ENCODE measurements at places on chromosomes 4 and X.

- no peak for DNase-seq
Observed at GRCh38 chr4:150283689-150284088, 205.4 kb downstream of the DCLK2 start.

- no peak for DNase-seq
Observed at GRCh38 chr4:159719531-159719930, 616.7 kb downstream of the RAPGEF2 start.

DNA sequence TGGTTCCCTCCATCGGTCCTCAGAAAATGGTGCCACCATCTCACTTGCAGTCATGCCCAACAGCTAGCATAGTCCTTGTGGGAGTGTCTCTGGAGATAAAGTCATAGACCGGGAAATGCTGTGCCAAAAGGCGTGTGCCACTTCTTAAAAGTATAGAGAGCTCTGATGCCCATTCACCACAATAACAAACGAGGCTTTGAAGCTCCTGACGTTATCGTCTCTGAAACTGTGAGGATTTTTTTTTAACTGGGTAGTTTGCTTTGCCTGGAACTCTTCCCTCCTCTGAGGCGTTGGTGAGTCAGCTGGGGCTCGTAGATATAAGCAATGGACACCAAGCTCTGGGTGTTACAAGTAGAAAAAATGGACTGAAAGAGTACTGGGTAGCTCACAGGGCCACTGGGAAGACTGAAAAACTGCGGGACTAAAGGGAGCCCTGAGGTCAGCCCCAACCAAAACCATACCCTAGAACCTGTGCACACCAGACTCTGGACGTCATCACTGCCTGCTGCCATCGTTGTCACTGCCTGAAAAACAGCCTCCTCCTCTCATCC is 89.4 kb upstream of the TRIM2 start:
- peak; percentile 60 for DNase-seq

DNA sequence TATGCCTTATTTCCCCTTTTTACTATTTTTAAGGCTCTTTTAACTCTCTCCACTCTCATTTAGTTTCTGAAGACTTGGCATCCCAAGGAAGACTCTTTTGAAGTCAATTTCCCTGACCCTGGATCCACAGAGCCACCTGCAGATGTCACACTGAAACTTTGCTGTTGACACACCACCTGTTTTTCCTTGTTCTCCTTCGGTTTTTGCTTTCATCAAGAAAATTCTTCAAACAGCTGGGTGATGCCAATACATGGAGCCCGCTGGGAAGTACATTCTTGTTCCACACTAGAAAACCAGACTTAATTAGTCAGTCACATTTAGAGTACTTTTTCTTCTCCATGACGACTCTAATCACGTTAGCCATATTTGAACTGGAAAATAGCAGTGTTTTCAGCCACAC is 293.9 kb downstream of the PDGFC start:
- DNase-seq, result no peak

- no peak for DNase-seq
Observed at GRCh38 chrX:48461830-48462229, 8.2 kb downstream of the SLC38A5 start.

DNA sequence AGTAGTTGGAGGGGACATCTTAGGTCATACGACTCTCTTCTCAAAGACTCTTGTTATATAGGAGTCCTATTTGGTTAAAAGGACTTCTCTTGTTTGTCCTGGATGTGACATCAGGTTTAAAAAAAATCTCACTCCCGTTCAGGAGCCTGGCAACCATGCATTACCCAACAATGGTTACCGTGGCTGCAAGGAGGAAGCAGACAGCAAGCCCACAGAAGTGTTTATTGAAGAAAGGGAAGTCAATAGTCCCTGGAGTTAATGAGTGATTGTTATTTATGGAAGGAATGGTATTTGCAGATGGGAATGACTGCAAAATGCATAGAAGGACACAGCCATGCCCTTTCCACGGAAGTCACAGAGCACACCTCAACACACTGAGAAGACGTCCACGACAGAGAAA is 75.9 kb upstream of the ENPP6 start:
- DNase-seq, result no peak

- DNase-seq, result no peak
Observed at GRCh38 chr4:4853371-4853823, 6.1 kb upstream of the MSX1 start.

GRCh38 chrX:76433219-76433618 is 5.7 kb downstream of the MAGEE1 start:
- DNase-seq, result no peak

GRCh38 chr4:10347815-10348214 is 109.4 kb downstream of the ZNF518B start:
- no peak for DNase-seq

GRCh38 chr4:59770601-59771264 is 1429.4 kb upstream of the ADGRL3 start:
- no peak for DNase-seq

- DNase-seq, result no peak
Observed at GRCh38 chr4:187565416-187565815, 430.2 kb upstream of the ZFP42 start.

DNA sequence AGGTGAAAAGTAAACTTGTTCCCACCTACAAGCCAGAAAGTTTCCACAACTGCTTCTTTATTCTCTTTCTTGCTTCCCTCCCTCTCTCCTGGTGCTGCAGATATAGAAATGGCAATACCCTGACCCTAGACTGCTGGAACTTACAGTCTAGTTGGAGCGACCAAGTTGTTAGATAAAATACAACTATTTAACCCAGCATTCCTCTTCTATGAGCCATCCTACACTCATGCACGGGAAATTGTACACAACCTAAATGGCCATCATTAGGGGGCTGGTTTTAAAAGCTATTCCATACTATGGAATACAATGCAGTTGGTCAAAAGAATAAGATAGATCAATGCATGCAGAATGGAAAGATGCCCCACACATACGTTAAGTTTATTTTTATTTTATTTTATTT is 41.1 kb downstream of the PJA1 start:
- DNase-seq, result no peak

GRCh38 chr4:23942471-23942870 is 52.6 kb upstream of the PPARGC1A start:
- DNase-seq, result no peak

GRCh38 chrX:140687706-140688105 is 21.9 kb upstream of the LINC00632 start:
- DNase-seq, result no peak

- DNase-seq, result no peak
Observed at GRCh38 chr4:112908511-112908910, 140.9 kb upstream of the ANK2 start.

GRCh38 chr4:4260185-4260751 is 12.2 kb upstream of the TMEM128 start:
- DNase-seq, result no peak

GRCh38 chr4:138659037-138659811 is 356.4 kb upstream of the NOCT start:
- DNase-seq, result no peak

DNA sequence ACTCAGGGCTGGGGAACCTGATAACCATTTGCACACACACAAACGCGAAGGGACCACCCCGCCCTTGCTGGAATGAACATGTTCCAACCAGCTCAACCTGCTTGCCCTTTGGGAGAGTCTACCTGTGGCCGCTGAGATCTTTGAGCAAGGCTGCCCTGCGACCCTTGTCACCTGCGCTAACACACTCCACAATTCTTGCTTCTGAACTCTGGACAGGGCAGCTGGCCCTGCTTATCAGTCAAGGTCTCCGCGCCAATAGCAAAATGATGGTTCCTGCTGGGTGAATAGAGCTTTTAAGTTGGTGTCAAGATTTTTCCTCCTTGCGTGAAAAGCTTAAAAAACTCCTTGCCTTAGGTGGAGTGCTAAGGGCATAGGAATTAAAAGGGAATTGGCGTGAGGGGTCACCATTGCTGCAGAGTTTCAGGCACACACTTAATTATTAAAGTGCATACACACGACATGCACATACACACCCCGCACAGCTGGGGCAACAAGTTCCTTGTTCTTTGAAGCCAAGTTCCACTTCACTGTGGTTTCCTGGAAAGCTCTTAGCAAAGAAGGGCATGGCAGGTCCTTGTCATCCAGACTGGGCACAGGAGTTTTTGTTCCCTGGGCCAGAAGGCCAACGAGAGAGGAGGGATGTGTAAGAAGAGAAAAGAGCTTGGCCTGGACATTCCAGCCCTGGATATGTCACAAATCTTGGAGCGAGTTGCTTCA is 207.7 kb downstream of the STIM2 start:
- DNase-seq, result no peak

GRCh38 chr4:21652508-21653231 is 295.9 kb downstream of the KCNIP4 start:
- DNase-seq, result no peak

GRCh38 chr4:104022226-104022625 is 302.4 kb upstream of the TACR3 start:
- no peak for DNase-seq

- no peak for DNase-seq
Observed at GRCh38 chr4:24894846-24895245, 18.0 kb downstream of the CCDC149 start.

GRCh38 chr4:100977746-100978397 is 369.5 kb downstream of the PPP3CA start:
- no peak for DNase-seq

GRCh38 chr4:21795091-21795490 is 153.5 kb downstream of the KCNIP4 start:
- no peak for DNase-seq

DNA sequence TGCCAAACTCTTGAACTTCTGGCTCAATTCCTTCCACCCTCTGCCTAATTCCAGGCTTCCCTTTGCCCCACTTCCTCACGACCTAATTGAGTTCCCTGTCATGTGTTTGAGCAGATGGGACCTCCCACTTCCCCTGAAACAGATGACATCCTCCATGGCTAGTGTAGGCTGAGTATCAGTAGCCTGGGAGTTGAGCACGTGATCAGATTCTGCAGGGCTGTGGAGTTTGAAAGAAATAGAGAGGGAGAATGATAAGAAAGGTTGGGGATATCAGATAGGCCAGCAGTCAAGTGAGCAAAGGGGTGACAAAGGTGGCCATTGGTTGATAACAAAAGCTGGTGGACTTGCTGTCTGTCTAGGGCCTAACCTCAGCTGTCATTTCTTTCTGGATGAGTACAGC is 18.8 kb upstream of the NWD2 start:
- no peak for DNase-seq

GRCh38 chr4:636628-637159 is 11.3 kb downstream of the PDE6B start:
- peak; percentile 7 for DNase-seq

DNA sequence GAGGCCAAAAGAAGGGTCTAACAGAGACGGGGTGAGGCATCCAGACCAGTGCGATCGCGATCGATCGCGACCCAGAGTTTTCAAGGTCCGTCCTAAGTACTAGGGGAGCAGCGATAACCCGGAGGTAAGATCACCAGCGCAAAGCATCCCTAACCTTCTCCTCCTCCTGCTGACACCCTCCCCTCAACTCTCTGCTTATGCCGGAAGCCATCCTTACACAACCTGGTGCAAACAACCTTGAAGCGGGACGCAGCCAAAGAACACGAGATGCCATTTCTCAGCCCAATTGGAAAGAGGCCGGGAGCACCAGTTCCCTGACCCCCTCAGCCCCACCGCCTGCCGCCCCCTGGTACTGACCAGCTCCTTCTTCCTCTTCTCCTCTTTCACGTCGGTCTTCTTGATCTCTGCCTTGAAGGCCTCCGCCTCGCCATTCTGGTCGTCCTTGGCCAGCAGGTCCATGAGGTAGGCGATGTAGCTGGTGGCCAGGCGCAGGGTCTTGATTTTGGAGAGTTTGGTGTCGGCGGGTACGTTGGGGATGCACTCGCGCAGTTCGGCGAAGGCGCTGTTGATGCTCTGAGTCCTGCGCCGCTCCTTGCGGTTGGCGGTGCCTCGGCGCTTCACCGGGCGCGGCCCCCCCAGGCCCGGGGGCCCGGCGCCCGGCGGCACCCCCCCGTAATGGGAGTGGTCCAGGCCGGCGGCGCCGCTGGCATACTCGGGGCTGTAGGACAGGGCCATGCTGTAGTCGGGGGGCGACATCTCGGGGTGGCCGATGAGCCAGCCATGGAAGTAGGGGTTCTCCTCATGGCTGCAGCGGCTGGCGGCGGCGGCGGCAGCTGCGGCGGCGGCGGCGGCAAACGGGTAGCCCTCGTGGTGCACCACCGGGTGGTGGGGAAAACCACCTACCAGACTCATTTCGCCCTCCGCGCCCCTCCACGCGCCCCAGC is 1.4 kb downstream of the HAND2 start:
- no peak for DNase-seq

DNA sequence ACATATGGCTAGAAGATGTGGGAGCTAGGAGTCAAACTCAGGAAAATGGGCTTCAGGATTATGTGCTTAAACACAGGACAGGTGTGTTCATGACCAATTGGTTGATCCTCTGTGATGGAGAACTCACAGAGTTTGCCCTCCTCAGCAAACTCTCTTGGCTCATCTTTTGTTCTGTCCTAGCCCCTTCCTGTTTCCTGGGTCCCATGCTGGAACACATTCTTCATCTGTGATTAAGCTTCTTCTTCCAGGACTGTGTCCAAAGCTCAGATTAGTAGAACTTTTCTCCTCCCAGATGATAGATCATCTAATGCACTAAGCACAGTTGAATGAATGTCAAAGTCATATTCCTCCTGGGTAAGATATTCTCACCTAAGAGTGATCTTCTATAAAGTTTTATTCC is 38.8 kb upstream of the TCEANC start:
- DNase-seq, result no peak

DNA sequence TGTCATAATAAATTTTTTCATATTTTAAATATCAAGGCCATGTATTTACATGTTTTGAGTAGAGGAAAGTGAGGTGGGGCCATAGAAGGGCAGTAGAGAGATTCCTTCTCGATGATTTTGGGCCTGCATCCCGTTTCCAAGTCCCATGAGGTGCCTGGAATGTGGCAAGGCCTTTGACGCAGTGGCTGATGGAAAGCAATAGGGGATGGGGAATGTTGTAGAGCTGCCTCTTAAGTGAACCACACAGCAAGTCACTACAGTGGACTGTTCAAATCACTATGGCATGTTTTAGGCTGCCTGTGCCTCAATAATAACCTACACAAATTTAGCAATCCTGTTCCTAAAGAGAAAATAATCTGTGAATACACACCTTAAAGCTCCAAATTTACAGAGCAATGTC is 48.3 kb downstream of the ANXA5 start:
- DNase-seq, result no peak

All from activated naive CD4-positive, alpha-beta T cell treated with anti-CD3 and anti-CD28 coated beads, Interleukin-2, amount 50 U/mL, for 16 hours (primary cell).